ENCODE measurements at places on chromosomes 1 and 21.

DNA sequence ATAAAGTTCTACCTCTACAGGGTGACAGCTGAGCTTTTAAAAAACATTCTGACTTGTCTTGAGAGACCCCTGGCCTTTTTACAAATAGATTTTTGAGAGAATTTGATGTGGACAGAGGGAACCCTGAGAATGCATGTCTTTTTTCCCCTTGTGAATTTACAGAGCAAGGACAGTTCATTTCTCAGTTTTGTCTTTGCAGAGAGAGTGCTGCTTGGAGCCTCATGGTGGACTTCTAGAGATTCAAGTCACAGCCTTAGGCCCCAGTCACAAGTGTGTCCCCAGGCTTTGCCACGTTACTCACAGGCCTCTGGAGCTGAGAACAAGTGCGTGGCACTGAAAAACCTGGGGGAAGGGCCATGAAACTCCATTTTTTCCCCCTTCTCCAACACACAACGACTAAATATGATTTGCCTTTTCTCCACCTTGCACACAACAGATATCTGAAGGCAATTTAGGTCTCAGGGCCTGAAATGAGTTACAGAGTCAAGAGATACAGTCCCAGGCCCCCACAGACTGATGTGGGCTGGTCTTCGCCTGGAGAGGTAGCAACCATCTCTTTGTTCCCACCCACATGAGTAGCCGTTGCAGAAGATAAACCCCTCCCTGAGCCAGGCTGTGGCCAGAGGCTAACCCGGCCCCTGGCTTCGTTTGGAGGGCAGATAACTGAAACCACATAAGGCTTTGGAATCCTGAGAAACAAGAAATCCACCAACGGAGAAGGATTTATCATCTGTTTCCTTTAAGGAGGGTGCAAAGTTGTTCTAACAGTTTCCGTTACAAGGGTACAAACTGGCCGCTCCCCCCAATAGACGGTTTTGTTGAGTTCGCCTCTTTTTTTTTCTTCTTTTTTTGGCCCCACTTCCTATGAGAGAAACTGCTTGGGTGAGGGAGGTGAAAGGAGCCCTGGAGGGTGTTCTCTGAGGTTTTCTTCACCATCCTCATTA, 1.0 kb upstream of the PIGV start:
- no peak for DNase-seq

- DNase-seq, result no peak
Observed at GRCh38 chr21:45082736-45083135, 8.4 kb downstream of the ADARB1 start.

DNA sequence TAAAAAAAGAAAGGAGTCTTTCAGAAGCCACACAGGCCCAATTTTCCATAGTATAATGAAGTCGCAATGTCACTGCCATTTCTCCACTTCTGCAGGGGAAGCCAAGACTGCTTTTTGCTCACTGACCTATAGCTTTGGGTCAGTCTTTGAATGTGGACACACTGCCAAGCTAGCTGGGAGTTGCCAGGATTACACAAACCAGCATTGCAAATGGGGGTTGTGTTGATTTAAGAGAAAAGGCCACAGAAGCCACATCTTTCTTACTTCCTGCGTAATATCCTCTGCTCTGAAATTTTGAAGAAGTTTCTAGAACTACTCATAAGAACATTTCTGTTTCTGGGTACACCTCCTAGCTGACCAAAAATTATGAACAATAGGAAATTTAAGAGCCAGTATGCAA, 45.8 kb upstream of the SAMSN1 start:
- DNase-seq, result no peak

GRCh38 chr1:2044510-2045319, 5.5 kb upstream of the PRKCZ start:
- peak; percentile 67 for DNase-seq

DNA sequence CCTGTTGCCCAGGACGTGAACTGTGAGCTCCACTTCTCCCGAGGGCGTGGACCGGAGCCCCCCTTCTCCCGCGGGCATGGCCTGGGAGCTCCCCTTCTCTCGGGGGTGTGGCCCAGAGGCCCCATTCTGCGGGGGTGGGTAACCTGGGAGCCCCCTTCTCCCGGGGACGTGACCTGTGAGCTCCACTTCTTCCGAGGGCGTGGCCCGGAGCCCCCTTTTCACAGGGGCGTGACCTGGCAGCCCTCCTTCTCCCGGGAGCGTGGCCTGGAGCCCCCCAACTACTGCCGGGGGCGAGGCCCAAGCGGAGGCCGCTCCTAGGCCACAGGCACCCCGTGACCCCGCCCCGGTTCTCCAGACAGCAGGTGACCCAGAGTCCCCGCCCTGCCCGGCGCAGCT, 320 bp downstream of the C1orf174 start:
- no peak for DNase-seq

GRCh38 chr1:35672116-35672515, 30.8 kb upstream of the PSMB2 start:
- no peak for DNase-seq

DNA sequence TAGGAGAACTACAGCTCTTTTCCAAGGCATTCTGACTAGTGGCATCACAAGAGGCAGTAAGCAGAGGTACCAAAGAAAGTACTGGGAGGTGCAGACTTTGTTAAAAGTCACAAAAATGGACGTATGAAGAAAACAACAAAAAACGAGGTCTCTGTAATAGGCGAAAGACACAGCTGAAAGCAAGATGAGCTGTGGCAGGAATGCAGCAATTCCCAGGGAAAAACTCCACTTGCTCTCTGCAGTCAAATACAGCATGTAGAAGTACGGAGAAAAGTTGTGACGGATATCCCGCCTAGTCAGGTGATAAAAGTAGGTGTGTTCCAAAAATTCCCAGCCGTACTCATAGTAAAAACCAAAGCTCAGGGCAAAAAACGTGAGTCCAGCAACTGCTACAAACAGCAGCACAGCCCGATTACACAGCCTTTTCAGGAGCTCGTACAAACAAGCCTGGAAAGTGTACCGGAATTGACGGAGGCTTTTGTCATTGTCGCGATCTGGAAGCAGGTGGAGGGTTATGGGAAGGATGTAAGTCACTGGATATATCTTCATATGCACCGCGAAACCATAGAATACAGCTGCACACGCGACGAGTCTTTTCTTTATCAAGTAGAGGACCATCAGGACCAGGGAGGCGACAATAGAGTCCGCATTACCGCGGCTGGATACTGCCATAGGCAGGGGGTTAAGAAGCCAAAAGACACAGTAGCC, 979 bp downstream of the PIGM start:
- no peak for DNase-seq

- DNase-seq, result no peak
Observed at GRCh38 chr1:46096269-46097148, 35.9 kb downstream of the PIK3R3 start.

GRCh38 chr1:8910914-8911313, 32.4 kb upstream of the ENO1 start:
- DNase-seq, result no peak

GRCh38 chr1:35715568-35716002, 3.1 kb downstream of the C1orf216 start:
- peak; percentile 61 for DNase-seq
